T-cell (primary cell): ENCODE measurements at places on chromosomes 7 and 10. TPM values are rescaled to one million over a fixed set of nuclear protein-coding genes. Genes with fewer than 3 reads are reported as not detected.

Gene BTBD16
- total RNA-seq: not detected

Gene CRPPA
- 1.4 TPM for total RNA-seq

Gene RNF32
- total RNA-seq: not detected

Gene CLDN3
- total RNA-seq: 0.26 TPM

Gene TLX1
- not detected for total RNA-seq

Gene BAIAP2L1
- total RNA-seq: 1.5 TPM

Gene NACAD
- 0.10 TPM for total RNA-seq
